ENCODE measurements at places on chromosomes 7 and 10.
A peak's percentile ranks its signal among the peaks of the same experiment; 100 is the strongest.

- no peak for DNase-seq
These were observed 80.8 kb upstream of the CAPZA2 start for GRCh38 chr7:116781584-116781983.

DNA sequence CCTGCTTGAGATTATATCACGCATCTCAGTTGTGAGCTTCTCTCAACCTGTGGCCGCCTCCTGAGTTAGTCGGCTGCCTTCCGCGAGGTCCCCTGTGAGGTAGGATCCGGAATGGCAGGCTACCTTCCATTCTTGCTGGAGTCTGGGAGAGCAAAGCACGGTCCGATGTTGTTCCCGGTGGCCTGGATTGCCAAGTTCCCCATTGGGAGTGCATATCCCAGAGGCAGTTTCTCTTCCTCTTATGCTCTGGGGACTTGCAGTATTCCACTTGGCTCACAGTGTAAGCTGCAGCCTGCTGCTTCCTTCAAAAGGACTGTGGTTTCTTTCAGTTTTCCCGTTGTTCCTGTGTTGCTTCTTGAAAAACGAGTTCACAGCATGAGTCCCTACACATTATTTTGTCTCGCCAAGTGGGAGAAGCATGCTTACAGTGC, 225.4 kb upstream of the ZWINT start:
- no peak for DNase-seq

GRCh38 chr10:98478430-98479222, 31.9 kb upstream of the HPS1 start:
- no peak for DNase-seq

- no peak for DNase-seq
These were observed 135.4 kb upstream of the PRPS1L1 start for GRCh38 chr7:18163091-18163490.

- DNase-seq, result peak; percentile 45
These were observed 61.2 kb downstream of the DNAJB6 start for GRCh38 chr7:157397731-157398691.

DNA sequence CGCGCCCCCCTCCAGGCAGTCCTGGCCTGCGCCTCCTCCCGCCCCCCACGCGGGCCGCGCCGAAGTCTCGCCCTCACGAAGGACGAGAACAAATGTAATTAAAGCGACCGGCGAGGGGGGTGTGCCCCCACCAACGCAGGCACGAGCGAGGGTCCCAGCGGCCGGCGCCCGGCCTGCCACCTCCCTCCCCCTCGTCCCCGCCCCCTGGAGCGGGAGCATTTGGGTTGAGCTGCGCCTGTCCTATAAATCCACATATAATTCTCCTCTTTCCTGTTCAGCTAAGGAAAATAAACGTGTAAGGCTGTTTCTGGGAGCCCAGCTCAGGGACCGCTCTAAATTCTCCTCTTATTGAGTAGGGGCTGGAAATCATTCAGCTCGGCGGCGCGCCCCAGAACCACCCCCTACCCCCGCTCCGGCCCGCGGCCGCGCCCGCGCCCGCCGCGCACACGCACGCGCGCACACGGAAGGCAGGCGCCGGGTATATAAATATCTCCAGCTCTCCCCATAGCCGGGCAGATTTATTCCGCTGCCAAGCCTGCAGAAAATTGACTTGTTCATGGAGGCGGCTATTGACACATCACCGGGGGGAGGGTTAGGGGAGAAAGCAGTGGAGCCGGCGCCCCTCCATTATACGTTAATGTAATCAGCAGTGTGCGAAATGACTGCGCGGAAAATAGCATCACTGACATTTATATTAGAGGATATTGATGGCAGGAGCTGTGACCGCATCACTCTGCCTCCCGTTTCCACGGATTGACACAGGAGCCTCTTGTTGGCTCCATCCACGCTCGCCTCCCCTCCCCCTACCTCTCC, 61.6 kb upstream of the BTRC start:
- no peak for DNase-seq

DNA sequence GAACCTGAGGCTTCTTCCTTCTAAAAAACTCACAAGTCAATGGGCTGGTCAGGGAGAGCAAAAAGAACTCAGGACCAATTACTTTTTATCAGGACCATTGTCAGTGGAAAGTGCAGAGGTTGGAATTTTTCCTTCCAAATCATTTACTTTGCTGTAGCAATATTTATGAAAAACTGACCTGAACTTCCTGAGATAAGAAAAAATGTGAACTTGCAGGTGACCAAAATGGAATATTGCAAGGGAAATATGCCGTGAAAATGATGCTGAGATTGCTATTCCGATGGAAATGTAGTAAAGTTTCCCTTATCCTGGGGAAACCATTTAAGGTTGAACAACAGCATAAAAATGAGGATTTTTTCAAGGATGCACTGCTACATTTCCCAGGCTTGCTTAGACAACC, 148.3 kb upstream of the PFKP start:
- DNase-seq, result no peak

GRCh38 chr7:53518319-53518718, 482.9 kb downstream of the POM121L12 start:
- DNase-seq, result no peak

- no peak for DNase-seq
These were observed 67.6 kb downstream of the CDK6 start for GRCh38 chr7:92768501-92769393.

DNA sequence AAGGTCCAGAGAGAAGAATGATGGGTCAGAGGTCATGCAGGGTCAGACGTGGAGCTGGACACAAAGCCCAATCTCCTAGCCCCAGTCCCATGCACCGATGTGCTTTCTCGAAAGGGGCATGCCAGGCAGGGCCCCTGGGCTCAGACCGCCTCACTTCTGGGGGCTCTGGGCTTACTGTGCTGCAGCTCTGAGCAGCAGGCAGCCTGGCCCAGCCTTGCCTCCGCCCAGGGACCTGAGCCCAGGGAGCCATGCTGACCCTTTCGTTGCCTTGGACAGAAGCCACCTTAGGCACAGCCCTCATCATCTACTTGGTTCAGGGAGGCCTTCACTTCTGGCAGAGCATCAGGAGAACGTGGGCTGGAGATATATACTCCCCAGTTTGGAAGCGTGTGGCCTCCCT, 161.2 kb downstream of the GRK5 start:
- no peak for DNase-seq

- no peak for DNase-seq
These were observed 184.7 kb downstream of the FRMD4A start for GRCh38 chr10:14146025-14146424.

GRCh38 chr7:157009778-157010587, 480 bp downstream of the MNX1 start:
- DNase-seq, result no peak

DNA sequence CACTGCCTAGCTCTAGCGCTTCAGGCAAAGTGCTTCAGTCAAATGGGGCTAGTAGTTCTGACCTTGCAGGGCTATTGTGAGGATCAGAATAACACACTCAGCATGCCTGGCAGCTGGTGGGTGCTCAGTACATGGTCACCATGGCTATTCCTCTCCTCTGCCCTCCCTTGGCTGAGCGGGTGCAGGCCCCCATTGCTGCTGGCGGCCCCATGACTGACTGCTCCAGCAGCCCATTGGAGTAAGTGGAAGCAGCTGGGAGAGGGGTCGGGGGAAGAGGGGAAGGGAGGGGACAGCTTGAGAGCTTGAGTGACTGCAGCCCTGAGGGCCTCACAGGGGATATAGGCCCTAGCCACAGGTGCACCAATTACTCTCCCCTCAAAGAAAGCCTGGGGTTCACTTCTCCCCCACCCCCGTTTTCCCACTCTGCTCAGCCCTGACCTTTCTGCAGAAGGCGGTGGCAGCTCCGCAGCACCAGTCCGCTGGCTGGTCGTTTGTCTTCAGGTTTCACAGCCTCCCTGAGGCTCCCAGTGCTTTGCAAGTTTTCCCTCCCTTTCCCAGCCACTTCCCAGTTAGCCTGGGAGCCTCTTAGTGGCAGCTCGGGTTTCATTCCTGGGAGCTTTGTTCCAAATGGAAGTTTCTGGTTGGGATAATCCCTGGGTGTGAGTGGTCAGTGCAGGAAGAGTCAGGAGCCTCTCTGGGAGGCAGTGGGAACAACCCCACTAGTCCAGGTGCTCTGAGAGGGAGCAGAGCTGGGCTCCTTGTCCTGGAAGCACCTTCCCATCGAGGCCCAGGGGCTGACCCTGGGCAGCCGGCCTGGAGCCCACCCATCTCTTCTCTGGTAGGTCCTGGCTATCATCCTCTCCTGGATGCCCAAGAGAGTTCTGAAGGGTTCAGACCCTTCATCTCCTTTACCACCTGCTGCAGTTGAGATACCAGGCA, 16.3 kb downstream of the FGF8 start:
- DNase-seq, result no peak
